ENCODE measurements at places on chromosomes 11 and 22.

DNA sequence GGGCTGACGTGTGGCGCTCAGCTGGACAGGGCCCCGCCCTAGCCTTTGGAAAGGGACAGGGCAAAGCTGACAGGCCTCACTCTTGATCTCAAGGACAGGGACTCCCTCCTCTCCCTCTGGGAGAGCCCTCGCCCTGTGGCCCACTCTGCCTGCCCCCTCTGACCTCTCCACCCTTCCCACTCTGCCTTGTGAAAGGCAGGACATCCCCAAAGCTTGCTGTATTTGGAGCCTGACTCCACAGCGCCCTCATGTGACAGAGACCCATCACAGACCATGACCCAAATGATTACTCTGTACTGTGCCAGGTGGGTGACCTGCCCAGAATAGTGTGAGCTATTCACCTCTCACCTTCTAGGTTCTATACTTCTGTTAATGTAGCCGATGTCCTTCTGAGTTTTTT lies 18.8 kb downstream of the P2RY2 start:
- peak; percentile 86 for DNase-seq

DNA sequence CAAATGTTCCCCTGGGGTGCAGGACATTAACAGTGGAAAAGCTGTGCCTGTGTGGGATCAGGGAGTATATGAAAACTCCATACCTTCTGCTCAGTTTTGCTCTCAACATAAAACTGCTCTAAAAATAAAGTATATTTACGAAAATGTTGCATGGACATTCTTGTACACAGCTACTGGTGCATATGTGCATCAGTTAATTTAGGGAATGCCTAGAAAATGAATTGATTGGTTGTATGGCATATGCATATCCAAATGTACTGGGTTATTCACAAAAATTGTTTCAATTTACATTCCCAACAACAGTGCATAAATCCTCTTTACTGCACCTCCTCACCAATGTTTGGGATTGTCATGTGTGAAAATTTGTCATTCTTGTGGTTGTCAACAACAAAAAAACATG lies 251.1 kb upstream of the MPPED2 start:
- DNase-seq = no peak

DNA sequence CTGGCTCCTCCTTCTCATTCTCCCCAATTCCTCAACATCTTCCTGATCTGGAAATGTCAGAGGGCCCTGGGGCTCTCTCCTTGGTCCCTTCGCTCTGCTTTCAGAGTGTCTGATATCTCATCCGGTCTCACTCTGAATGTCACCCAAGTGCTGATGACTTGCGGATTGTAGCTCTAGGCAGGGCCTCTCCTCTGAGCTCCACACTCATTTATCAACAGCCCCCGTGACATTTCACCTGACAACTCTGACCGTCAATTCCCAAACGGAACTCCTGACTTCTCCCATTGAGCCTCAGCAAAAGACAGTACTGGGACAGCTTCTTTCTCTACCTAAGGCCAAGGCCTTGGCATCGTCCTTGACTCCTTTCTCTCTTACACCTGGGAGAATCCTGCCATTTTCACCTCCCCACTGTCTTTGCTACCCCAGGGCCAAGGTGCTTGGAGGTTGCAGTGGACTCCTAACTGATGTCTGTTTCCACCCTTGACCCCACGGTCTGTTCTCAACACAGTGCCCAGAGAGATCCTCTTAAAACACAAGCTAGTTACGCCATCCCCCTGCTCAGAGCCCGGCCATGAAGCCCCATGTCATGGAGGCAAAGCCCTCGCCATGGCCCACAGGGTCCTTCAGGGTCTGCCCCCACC lies 57.5 kb upstream of the THY1 start:
- no peak for DNase-seq

DNA sequence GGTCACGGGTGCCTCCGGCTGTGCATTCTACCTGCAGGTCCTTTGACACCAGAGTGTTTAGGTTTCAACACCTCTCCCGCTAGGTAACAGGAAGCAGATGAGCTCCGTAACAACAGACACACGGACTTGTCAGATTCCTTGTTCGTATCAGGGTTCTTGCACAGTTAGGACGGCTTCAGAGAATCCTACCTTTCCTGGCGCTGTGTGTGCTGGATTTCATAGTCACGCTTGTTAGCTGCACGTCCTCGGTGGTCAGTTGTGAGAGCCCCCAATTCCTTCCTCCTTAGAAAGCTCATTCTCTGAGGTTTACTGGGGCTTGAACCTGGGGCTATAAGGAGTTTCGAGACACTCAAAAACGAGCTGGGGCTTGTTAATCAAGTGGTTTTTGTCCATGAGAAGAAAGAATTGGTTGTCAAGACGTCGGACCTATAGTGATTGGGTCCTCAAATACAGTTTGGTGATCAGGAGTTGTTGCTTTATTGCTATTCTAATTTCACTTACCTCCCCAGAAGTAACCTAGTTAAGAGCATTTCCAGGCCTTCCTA lies 664 bp downstream of the DDB2 start:
- peak; percentile 81 for DNase-seq

- DNase-seq = peak; percentile 87
Measured at GRCh38 chr11:60899046-60899936, 7.1 kb downstream of the PRPF19 start.

DNA sequence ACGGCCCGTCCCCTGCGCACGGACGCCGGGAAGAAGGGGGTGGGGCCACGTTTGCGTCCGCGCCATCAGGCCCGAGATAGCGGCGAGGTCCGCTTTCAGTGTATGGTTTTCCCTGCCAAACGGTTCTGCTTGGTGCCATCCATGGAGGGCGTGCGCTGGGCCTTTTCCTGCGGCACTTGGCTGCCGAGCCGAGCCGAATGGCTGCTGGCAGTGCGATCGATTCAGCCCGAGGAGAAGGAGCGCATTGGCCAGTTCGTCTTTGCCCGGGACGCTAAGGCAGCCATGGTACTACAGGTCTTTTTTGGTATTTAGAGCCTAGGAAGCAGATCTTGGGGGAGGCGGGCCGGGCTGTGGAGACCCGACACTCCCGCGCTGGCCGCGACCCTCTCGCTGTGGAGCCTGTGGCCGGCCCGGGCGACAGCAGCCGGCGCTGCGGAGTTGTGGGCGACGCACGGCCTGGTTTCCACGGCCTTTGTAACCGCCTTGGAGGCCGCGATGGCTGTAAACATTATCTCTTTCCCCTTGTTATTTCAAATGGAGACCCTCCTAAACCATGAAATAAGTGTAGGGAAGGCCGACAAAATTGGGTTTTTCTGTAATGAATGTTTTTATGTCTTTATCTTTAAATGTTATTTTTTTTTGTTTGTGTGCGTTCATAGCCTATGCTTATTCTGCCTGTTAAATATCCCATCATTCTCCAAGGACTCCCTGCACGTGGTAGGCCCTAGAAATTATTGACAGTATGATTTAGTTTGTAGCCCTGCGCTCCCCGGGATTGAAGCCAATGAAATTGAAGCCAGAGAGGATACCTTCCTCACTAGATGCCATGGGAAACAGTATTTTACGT lies at the start of gene AASDHPPT:
TSS of gene AASDHPPT (plus strand) at position 54 of the 847 bp plus-strand sequence. CDS start at position 103, 49 bp downstream.
- peak; percentile 76 for DNase-seq

GRCh38 chr11:18844753-18845367 lies 53.3 kb upstream of the PTPN5 start:
- peak; percentile 84 for DNase-seq

DNA sequence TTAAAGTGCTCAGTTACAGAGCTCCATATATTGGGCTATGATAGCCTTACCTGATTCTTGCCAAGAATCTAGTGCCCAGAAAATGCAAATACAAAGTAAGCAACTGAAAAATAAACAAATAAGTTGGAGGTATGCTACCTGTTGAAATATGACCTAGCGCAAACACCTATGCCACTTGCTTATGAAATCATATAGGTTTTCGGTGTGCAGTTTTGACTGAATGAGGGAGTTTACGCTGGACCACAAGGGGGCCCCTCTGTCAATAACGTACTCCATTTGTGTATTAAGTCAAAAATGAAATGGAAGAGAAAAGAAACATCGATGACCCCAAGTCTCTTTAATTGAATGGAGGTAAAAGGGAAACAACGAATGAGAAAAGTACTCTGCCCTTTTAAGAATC lies 84.9 kb upstream of the TRIM77 start:
- DNase-seq = peak; percentile 51

- no peak for DNase-seq
Measured at GRCh38 chr11:72807792-72808191, 6.4 kb upstream of the ATG16L2 start.

DNA sequence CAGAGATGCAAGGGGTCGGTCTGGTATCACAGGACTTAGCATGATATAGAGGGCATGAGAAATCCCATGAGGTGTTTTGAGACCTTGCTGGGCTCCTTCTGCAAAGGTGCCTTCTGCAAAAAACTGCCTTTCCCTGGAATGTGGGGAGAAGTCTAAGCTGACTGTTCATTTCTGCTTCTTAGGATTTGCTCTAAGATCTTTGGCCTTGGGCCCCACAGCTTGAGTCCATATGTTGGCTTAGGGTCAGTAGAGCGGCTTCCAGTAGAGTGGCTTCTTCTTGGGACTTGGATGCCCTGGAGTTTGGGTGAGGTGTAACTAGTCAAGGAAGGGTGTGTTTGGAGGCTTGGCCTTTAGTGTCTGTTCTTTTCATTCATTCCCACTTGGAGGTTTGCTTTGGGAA lies 37.0 kb downstream of the AMPD3 start:
- no peak for DNase-seq

- DNase-seq = no peak
Measured at GRCh38 chr11:100870138-100870537, 183.1 kb downstream of the ARHGAP42 start.

DNA sequence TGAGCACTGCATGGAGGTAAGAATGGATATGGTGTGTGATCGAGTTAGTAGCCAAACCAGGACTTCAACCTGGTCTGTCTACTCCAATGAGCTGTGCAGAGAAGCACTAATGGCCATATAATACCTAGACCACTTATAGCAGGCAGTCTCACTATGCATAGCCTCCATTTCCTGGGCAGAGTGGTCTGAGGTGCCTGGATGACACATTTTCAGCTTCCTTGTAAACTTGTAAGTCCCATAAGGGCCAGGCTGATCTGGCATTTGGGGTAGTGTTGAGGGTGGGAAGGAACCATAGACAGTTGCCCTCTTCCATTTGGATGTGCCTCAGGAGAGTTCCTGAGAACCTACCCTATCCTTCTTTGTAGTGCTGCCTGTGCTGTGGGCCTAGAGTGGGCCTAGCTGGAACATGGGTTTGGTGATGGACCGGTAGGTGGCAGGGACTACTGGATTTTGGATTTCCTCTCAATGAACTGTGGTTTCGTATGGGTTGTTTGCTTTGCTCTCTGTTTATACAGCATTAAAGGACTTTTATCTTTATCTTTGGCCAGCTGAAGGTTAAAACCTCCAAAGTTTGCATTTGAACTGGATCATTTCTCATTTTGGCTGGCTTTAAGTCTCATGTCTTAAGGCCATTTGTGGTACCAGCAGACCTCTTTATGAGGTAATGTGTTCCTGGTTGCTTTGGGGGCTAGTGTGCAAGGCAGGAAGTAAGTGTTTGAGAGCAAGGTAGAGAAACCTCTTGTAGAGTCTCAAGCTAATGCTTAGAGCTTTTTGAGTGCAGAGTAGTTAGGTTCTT lies 86.9 kb downstream of the STIM1 start:
- DNase-seq = peak; percentile 10

DNA sequence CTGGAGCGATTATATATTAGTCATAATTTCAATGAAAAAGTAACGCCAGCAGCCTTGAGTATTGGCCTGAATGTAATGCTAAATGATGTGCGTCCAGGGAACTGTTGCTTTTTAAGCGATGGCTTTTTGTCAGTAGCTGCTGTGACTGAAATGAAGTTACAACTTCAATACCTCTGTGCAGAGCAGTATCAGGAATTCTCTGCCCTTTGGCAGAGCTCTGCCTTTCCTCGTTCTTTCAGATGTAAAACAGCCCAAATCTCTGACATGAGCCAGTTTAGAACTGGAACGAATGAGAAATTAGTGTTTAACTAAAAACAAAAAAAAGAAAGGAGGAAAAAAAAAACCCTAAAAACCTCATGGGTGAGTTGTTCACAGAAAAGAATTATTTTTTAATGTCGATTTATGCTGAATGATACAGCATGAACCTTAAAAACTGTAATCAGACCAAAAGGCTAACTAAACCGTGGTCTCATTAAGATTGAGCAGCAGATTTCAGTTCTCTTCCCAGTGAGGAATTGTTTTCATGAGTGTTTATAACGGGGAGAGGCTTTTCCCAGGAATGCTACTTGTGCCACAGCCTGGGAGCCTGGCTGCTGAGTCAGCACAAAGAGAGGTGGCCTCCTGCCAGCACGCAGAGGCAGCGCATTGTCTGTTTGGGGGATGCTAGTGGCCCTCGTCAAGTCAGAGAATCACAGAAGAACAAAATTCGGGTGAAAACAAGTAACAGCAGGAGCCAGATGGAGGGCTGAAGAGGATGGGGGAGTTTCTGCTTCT lies 146.2 kb upstream of the RASSF10 start:
- no peak for DNase-seq

DNA sequence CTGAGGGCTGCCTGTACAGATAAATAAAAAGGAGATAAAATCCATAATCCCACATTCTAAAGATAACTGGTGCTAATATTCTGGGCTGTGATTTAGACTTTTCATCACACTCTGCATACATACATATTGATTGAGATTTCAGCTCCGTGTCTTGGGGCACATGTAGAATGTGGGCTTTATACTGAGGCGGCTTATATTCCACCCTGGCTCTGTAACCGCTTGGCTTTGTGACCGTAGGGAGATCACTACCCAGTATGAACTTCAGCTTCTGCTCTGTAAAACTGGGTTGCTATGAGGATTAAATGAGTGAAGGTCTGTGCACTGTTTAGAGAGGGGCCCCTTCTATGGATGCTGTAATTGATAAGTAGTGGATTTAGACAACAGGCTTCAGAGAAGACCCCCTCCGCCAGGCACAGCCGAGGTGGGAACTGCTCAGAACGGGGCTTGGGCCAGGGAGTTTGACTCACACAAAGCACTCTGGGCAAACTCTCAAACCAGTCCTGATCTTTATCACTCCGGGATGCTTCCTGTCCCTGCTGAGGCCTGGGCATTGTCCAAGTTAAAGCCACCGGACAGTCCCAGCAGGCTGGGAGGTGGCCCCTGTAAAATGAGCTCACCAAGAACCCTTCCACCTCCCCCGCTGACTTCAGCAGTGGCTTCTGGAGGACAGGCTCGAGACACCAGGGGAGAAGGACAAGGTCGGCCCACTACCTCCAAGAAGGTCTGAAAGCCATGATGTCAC lies 17.2 kb downstream of the KIAA1671 start:
- no peak for DNase-seq

DNA sequence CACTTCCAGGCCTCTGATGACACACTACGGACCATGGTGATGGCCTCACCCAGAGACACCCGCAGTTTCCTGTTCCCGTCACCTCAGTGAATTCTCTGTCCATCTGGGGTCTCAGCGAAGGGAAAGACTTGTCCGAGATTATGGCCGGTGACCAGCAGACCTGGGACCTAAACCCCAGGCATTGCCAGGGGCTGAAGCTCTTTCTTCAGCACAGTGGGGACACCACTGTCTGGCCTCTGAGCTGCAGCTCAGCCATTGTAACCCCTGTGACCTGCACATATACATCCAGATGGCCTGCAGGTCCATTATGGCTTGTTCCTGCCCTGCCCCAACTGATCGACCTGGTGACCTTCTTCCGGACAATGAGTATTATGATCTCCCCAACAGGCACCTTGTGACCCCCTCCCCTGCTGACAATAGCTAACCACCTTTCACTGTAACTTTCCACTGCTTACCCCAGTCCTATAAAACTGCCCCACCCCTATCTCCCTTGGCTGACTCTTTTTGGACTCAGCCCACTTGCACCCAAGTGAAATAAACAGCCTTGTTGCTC lies 22.3 kb downstream of the CBX7 start:
- no peak for DNase-seq
